SK-N-DZ (cell line): ENCODE measurements at places on chromosomes 11 and 22.

DNA sequence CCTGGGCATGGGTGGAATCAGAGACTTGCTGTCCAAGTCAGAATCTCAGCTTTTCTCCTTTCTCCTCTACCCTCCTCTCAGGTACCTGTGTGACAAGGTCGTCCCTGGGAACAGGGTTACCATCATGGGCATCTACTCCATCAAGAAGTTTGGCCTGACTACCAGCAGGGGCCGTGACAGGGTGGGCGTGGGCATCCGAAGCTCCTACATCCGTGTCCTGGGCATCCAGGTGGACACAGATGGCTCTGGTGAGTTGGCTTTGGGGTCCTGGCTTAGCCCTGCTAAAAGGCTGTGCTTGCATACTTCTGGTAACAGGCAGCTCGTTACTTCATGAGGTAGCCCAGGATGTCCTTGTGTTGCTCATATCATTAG, 10.7 kb downstream of the MCM5 start:
- no peak for DNase-seq

- no peak for DNase-seq
These were observed 39.3 kb upstream of the PANX1 start for GRCh38 chr11:94089341-94089740.

DNA sequence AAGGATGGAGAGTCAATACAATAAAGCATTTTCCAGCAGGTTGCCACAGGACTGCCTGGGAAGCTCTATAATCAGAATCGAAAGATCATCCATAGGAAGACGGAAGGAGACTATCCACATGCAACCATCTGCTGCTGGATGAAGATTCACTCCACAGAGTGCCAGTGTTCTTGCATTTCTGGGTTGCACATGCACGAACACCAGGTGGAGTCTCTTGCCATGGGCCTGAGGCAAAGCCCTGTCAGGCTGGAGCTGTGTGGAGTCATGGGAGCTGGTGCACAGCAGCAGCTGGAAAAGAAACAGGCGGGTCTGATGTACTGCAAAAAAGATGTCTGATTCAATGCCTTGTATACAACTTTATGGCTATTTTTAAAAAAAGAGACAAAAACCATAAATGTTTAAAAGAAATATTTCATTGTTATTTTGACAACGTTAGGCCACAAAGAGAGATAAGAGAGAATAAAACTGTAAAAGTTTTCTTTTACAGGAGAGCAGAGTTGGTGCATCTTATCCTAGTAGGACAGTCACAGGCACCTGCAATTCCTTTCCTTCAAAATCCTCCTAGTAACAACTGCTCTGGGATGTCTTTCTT, 12.9 kb upstream of the FAT3 start:
- peak; percentile 85 for DNase-seq

DNA sequence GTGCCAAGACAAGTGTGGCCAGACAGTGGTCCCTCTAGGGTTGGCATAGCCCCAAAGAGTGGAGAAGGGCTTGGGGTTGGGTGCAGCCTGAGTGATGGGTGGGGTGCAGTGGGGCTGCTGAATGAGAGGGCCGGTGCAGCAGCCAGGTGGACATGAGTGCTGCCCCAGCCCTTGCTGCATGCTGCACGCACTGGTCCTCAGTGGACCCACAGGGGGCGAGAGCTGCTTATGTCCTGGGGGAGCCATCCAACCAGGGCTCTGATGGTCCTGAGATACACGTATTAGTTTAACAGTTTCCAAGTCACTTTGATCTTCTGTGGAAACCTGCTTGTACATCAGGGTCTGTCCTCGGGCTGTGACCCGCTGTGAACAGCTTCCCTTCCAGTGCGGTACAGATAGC, 23.9 kb upstream of the ACR start:
- no peak for DNase-seq

DNA sequence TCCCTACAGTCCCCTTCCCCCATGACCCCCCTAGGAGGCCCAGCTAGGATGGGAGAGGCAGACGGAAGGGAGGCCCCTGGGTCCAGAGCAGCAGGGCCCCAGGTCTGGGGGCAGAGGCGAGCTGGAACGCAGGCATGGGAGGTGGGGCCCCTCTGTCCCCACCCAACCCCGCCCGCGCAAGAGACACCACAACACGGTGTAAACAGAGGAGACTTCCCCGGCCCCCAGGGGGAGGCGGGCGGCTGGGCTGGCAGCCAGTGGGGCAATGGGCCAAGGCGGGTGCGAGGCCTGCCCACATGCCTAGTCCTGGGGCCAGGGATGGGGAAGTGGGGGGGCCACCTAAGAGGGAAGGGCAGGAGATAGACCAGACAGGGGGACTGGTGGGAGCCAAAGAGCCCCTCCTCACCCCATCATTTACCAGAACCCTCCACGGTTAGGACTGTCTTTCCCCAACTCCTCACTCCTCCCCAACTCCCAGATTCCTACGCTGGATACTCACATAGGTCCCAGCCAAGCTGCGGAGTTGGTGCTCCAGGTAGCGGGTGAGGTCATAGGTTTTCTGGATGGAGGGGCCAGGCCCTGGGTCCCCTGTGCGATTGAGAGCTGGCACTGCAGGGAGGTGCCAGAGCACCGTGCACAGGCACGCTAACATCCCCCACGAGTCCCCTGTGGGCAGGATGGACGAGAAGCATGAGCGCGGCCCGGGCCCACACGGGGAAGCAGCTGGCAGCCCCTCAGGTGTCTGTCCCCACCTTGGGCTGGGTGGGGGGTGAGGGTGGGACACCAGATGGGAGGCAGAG, 6.2 kb downstream of the CLCF1 start:
- no peak for DNase-seq

GRCh38 chr22:38429499-38430068, 25.4 kb downstream of the KCNJ4 start:
- no peak for DNase-seq

- no peak for DNase-seq
These were observed 279.7 kb downstream of the SWAP70 start for GRCh38 chr11:9943386-9944110.

- no peak for DNase-seq
These were observed 218.5 kb upstream of the CADM1 start for GRCh38 chr11:115722711-115723110.
